ENCODE measurements at places on chromosomes 4 and X.

DNA sequence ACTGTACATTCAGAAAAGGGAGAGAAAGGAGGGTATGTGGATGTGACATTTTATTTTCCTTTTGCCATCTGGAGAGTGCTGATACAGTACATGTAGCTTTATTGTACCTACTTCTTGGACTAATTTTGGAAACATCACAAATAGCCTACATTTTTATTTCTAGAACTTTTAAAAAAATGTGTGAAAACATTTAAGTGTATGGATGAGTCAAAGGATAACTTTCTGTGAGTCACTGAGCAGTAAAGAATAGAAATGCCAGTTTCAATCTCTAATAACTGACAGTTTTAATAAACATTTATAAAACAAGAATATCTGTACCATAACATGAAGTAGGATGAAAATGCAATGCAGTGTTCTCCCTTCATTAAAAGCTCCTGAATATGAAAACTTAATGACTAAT lies 374.4 kb upstream of the NWD2 start:
- DNase-seq = no peak

DNA sequence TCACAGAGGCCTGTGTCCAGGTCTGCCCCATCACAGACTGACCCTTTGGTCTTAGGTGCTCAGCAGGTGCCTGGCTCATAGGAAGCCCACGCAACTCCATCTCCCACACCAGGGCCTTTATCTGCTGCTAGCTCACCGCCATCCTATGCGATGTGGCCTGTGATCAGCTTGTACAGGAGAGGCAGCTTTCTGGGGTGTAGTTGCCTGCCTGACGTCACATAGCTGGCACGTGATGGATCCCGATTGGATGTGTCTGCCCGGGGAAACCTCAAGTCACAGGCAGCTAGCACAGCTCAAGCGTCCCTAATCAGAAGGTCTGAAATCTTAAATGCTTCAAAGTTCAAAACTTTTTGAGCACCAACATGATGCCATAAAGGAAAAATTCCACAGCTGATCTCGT lies 41.2 kb upstream of the CLDN34 start:
- no peak for DNase-seq

DNA sequence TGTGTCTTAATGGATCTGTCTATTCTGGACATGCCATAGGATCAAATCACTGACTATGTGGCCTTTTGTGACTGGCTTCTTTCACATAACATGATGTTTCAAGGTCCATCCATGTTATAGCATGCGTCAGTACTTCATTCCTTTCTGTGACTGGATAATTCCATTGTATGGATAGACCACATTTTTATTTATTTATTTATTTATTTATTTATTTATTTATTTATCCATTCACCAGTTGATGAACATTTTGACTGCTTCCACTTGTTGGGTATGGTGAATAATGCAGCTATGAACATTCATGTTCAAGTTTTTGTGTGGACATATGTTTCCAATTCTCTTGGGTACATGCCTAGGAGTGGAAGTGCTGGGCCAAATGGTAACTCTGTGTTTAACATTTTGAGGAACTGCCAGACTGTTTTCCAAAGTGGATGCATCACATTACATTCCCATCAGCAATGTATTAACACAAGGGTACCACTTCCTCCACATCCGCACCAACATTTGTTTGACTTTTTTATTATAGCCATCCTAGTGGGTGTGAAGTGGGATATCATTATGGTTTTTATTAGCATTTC lies 14.0 kb downstream of the RTL5 start:
- DNase-seq = no peak

GRCh38 chrX:148268673-148269072 lies 231.7 kb upstream of the AFF2 start:
- no peak for DNase-seq

GRCh38 chrX:34563804-34564203 lies 93.3 kb downstream of the TMEM47 start:
- DNase-seq = no peak

GRCh38 chrX:120452131-120452530 lies 17.0 kb downstream of the LAMP2 start:
- no peak for DNase-seq

DNA sequence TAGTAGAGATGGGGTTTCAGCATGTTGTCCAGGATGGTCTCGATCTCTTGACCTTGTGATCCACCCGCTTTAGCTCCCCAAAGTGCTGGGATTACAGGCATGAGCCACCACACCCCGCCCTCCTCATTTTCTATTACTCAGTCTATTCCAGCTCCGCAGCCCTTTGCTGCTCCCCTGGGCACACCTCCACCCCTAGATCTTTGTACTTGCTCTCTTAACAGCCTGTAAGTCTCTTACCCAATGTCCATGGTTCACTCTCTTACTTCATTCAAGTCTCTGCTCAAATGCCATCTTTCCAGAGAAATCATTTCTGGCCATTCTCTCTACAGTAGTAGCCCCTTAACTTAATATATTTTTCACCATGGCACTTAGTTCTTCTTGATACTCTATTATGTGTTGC lies 64.7 kb downstream of the LDB2 start:
- no peak for DNase-seq

DNA sequence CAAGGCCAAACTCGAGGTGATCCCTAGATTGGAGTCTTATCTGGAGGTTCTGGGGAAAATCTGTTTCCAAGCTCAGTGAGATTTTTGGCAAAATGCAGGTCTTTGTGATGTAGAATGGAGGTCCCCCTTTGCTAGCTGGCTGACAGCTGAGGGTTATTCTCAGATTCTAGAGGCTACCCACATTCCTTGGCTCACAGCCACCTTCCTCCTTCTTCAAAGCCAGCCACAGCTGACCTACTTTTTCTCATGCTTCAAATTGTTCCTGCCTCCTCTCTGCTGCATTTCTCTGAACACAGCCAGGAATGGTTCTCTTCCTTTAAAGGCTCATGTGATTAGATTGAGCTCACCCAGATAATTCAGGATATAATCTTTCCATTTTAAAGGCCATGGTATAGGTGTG lies 86.9 kb downstream of the VCX3A start:
- no peak for DNase-seq

GRCh38 chrX:107683124-107683895 lies 55.0 kb downstream of the PRPS1 start:
- no peak for DNase-seq

- DNase-seq = peak; percentile 77
These were observed 132.3 kb downstream of the ZNF330 start for GRCh38 chr4:141352909-141353525.

- no peak for DNase-seq
These were observed 43.7 kb downstream of the NLGN4X start for GRCh38 chrX:6184900-6185515.

DNA sequence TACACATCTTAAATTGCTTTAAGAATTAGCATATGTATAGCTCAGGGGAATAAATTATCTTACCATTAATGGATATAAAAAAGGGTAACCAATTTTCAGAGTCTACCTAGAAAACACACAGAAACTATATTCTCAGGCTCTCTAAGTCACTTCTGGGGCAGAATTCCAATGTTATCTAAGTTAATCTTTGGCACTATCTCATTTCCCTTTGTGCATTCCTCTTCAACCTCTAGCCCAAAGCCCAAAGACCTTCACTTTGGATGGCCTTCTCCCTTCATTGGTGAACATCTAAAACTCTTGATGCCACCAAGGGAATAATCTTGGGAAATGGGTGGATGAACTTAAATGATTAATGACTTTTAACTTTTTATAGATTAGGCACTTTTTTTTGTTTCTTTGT lies 108.3 kb downstream of the APBB2 start:
- DNase-seq = no peak

DNA sequence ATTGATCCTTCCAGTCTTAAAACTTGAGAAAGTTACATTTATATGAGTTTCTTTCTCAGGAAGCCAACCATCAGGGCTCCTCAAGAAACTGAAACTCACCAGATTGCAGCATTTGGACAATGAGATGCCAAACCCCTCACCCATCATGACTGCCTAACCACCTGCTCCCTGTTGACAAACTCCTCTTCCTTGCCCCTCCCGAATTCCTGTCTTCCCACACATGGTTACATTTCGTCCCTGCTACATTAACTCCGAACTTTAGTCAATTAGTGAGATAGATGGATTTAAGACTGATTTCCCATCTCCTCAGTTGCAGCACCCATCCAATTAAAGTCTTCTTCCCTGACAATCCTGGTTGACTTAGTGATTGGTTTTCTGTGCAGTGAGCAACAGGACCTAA lies 118.7 kb downstream of the ZNF330 start:
- no peak for DNase-seq

- DNase-seq = no peak
These were observed 35.9 kb downstream of the DCAF8L2 start for GRCh38 chrX:27626066-27626465.

GRCh38 chrX:9656871-9657270 lies 108.8 kb downstream of the GPR143 start:
- no peak for DNase-seq

- no peak for DNase-seq
These were observed 10.4 kb upstream of the PORCN start for GRCh38 chrX:48498374-48498809.

- DNase-seq = peak; percentile 45
These were observed 756.9 kb downstream of the FAT4 start for GRCh38 chr4:126071346-126072333.

GRCh38 chrX:77628294-77629025 lies 157.6 kb downstream of the ATRX start:
- DNase-seq = no peak

- no peak for DNase-seq
These were observed 59.2 kb upstream of the RPS6KA3 start for GRCh38 chrX:20325786-20326388.

- no peak for DNase-seq
These were observed 736.1 kb upstream of the ADGRL3 start for GRCh38 chr4:60463857-60464502.

GRCh38 chr4:2583517-2583916 lies 47.1 kb downstream of the FAM193A start:
- DNase-seq = no peak

GRCh38 chr4:145566086-145566708 lies 53.0 kb upstream of the MMAA start:
- no peak for DNase-seq

- no peak for DNase-seq
These were observed 948.7 kb downstream of the PCDH18 start for GRCh38 chr4:136583567-136583966.

GRCh38 chr4:181293541-181293940 lies 949.7 kb upstream of the TENM3 start:
- no peak for DNase-seq

- DNase-seq = no peak
These were observed 49.4 kb downstream of the SPINK2 start for GRCh38 chr4:56772134-56772533.

DNA sequence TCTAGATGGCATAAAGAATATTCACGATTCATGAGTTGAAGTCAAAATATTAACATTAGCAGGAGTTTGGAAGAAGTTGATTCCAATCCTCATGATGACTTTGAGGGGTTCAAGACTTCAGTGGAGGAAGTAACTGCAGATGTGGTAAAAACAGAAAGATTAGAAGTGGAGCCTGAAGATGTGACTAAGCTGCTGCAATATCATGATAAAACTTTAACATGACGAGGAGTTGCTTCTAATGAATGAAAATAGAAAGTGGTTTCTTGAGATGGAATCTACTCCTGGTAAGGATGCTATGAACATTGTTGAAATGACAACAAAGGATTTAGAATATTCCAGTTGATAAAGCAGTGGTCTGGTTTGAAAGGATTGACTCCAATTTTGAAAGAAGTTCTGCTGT lies 70.1 kb upstream of the TMLHE start:
- no peak for DNase-seq

GRCh38 chrX:150772150-150772970 lies 79.2 kb downstream of the MTMR1 start:
- peak; percentile 20 for DNase-seq

DNA sequence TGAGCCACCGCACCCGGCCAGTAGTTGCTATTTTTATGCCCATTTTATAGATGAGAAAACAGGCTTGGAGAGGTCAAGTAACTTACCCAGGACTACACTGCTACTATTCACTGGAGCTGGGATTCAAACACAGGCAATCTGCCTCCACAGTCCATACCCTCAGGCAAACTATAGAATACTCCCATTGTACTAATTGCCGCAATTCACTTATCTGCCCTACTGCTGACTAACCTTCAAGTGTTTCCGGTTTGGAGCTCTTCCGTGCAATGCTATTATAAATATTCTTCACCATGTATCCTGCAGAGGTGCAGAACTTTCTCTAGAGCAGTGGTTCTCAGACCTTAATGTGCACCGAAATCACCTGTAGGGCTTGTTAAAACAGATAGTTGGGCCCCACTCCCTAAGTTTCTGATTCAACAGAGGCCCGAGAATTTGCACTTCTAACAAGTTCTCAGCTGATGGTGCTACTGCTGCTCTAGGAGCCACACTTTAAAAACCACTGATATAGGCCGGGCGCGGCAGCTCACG lies 1.9 kb upstream of the G3BP2 start:
- no peak for DNase-seq

GRCh38 chr4:165164257-165164656 lies 43.1 kb upstream of the KLHL2 start:
- no peak for DNase-seq

DNA sequence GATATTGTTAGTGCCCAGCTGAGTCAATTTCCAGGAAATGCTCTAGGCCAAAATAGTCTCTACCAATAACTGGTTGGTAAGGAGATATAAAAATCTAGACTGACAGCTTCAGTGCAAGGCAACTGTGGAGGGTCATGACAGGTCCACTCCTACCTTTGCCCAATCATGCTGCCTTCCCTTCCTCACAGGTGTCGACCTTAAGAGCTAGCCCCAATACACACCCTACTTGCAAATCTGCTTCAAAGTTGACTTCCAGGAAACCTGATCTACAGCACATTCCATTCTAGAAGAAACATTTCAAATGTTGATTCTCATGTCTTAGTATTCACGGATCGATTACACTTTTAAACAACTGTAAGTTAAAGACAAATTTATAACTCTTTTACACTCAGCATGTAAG lies 1455.5 kb downstream of the TECRL start:
- DNase-seq = no peak

DNA sequence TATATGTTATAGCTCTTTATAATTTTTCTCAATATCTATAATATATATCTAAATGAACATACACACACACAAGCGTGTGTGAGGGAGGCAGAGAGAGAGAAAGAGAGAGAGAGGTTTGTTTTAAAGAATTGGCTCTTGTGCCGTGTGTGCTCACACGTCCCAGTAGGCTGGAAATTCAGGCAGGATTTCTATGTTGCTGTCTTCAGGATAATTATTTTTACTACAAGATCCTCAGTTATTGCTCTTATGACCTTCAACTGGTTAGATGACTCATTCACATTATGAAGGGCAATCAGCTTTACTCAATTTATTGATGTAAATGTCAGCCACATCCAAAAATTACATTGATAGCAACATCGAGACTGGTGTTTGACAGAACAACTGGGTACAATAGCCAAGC lies 1520.7 kb upstream of the PCDH7 start:
- DNase-seq = no peak

GRCh38 chr4:80309294-80310004 lies 26.1 kb upstream of the CFAP299 start:
- DNase-seq = peak; percentile 81

GRCh38 chr4:74891037-74891436 lies 41.9 kb upstream of the PARM1 start:
- DNase-seq = no peak

DNA sequence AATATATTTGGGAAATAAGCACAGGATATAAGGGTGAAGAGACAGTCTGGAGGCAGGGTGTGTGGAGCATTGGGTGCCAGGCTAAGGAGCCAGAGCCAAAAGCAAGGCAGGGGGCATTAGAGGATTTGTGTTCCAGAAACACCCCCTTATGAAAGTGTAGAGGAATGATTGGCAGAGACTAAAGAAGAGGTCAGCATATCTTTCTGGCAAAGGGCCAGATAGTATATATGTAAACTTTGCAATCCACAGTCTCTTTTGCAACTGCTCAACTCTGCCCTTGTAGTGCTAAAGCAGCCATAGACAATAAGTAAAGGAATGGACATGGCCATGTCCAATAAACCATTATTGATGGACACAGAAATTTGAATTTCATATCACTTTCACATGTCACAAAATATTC lies 3.6 kb upstream of the SLC9A6 start:
- DNase-seq = no peak
